Esophagus muscularis mucosa (tissue), 4 donors: ENCODE measurements at places on chromosomes 12 and 14.

DNA sequence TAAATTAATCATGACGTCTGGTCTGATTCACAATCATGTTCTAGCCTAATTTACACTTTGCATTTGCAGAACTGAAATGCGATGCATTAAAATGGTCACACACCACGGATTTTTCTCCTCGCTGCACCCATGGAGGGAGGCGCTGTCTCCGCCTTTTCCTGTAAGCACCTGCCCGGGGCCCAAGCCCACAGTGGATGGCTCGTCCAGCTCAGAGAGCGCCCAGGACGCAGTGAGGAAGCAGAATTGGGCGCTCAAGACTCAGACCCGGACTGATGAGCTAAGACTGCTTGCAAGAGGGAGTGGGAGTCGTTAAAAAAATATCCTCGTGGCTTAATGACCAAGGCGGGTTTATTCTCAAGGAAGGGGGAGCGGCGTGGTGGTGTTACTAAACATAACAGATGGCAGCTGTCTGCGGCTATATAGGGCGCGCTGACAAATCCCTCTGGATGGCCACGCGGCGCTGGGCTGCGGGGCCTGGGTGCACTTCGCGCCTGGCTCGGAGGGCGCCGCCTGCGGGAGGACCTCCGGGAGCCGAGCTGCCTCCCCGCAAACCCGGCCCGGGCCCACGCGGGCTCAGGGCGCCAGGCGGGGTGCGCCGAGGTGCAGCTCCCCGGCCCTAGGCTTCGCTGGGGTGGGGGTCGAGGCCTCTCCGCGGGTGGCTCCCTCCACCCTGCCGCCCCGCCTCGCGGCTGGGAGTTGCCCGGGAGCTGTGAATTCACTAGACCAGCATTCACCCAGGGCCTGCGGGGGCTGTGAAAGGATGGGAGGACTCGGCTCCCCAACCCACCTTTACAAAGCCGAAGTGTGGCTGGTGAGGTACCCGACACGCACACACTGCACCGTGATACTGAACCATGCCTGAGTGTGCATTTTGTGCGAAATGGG is 78.7 kb downstream of the PPM1A start:
- H3K27ac ChIP-seq = peak overlapping the region; percentile 11
- peak overlapping the region; percentile 44 for H3K4me3 ChIP-seq
- no peaks in the 10 kb centered on the region for H3K36me3 ChIP-seq
- no peaks in the 10 kb centered on the region for H3K27me3 ChIP-seq
- H3K4me1 ChIP-seq = peaks cover 22% of the 10 kb centered on the region

- no peaks in the 10 kb centered on the region for H3K27me3 ChIP-seq
- no peak within 1 kb of the TSS for H3K27ac ChIP-seq
- H3K4me1 ChIP-seq = no peaks in the 10 kb centered on the region
Observed at GRCh38 chr12:7444076-7444475, at the start of gene CD163L1. Gene CD163L1, minus strand, starts transcription at chr12:7444153. Its CDS starts 26 bp downstream, at chr12:7444127.

- H3K27me3 ChIP-seq = no peaks in the 10 kb centered on the region
- DNase-seq = no peak
- H3K4me1 ChIP-seq = peaks cover 4% of the 10 kb centered on the region
- no peaks in the 10 kb centered on the region for H3K36me3 ChIP-seq
Observed at GRCh38 chr14:70882776-70883492, 24.3 kb upstream of the PCNX1 start.

DNA sequence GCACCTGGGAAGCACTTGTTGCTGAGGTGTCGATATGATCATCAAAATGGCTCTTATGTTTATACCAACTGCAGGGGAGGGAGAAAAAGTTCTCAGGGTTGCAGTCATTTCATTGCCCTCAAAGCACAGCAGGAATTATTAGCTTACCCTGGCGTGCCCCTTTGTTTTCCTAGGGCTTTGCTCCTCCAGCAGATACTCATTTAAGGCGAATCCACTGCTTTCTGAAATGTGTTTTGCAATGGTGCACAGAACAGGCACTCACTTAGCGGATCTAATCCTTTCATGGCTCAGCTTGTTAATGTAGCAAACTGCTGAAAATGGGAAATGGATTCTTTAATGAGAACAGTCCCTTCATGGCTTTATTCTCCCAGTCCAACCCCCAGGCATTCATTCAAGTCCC is 76.7 kb downstream of the NKX2-1 start:
- no peaks in the 10 kb centered on the region for H3K4me1 ChIP-seq
- H3K27me3 ChIP-seq = no peaks in the 10 kb centered on the region
- no peak for DNase-seq
- no peak overlapping the region for H3K27ac ChIP-seq
- no peak overlapping the region for H3K4me3 ChIP-seq
- no peaks in the 10 kb centered on the region for H3K36me3 ChIP-seq

GRCh38 chr12:77102691-77103090 is 37.3 kb upstream of the E2F7 start:
- H3K4me1 ChIP-seq = no peaks in the 10 kb centered on the region
- H3K27ac ChIP-seq = no peak overlapping the region
- DNase-seq = no peak
- no peak overlapping the region for H3K4me3 ChIP-seq

DNA sequence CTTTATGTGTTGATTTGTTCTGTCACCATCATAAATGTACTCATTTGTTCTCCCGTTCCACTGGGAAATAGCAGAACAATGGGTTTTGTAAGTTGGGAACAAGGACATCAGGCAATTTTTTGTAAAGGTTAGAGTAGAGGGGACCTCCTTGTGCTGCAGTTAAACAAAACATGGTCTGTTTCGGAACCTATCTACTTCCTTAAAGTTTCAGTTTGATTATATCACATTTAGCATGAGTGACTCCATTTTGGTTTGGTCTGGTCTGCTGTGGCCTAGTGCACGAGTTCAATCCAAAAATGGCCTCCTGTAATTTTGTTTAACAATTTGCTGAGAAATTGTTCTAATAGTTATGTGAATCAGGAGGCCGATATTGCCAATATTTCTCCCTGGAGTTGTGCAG is 372.7 kb downstream of the NUAK1 start:
- H3K27ac ChIP-seq = no peak overlapping the region
- no peak overlapping the region for H3K4me3 ChIP-seq
- H3K36me3 ChIP-seq = no peaks in the 10 kb centered on the region
- peaks cover 6% of the 10 kb centered on the region for H3K4me1 ChIP-seq

DNA sequence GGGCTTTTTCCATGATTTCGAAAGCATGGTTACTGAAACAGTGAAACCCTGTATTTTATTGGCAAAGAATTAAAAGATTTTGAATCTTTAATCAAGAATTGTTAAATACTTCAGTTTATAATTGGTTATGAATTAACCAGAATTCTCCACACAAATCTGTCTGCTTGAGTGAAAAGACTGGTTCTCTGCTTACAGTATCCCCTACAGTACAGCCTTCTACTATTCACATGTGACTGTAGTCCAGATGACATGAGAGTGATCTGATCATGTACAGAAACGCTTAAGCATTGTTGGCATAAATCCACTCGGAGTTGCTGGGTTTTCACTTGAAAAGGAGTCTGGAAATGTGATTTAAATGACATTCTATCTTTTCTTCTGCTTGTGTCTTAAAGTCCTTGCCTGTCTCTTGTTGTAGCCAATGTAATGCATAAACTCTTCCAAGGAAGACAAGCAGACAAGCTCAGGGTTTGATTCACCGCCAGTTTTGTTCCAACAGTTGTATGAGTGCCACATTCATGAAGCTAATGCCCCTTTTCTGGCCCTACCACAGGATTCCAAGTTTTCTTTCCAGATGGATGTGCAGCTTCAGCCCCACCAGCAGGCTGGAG is 222.0 kb upstream of the LRIG3 start:
- no peak overlapping the region for H3K4me3 ChIP-seq
- H3K36me3 ChIP-seq = no peaks in the 10 kb centered on the region
- no peaks in the 10 kb centered on the region for H3K4me1 ChIP-seq
- H3K27me3 ChIP-seq = no peaks in the 10 kb centered on the region
- H3K27ac ChIP-seq = no peak overlapping the region
- DNase-seq = no peak

DNA sequence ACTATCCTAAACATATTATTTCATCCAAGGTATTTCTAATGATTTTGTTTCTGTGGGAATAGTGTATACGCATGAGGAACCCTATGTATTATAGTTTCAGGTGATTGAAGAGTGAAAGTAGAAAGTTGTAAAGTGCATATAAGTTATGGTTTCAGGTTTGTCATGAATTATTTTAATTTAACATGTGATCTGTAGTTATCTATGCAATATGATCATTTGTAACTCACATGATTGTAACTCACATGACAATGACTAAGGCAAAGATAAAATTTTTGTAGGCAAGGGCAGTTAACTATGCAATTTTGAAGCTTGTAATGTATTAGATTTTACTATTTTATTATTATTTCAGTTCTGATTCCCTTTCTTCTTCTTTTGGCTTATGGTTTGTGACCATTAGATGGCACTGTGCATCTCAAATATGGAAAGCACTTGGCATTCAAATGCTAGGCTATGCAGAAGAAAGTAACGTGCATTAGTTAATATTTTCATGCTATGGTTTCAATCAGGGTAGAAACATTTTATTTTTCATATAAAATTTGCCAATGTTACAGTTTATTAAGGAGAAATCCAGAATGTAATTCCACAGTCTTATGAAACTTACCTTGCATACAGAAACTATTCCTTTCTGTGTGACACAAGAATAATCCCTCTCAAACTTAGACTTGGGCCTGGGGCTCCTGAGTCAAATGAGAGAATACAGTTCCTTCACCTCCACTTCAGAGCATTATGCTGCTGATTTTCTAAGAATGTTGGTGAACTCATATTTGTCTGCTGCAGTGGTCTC is 15.8 kb upstream of the TMEM30B start:
- no peaks in the 10 kb centered on the region for H3K36me3 ChIP-seq
- H3K4me1 ChIP-seq = no peaks in the 10 kb centered on the region
- peak; percentile 4 for DNase-seq
- H3K27ac ChIP-seq = no peak overlapping the region
- H3K4me3 ChIP-seq = no peak overlapping the region
- no peaks in the 10 kb centered on the region for H3K27me3 ChIP-seq

GRCh38 chr12:14578646-14579045 is 11.0 kb upstream of the PLBD1 start:
- H3K4me3 ChIP-seq = no peak overlapping the region
- no peaks in the 10 kb centered on the region for H3K27me3 ChIP-seq
- DNase-seq = no peak
- H3K36me3 ChIP-seq = no peaks in the 10 kb centered on the region
- H3K4me1 ChIP-seq = no peaks in the 10 kb centered on the region

GRCh38 chr12:92814584-92814983 is 111.8 kb downstream of the PLEKHG7 start:
- no peak overlapping the region for H3K4me3 ChIP-seq
- no peaks in the 10 kb centered on the region for H3K4me1 ChIP-seq
- DNase-seq = no peak
- H3K27me3 ChIP-seq = no peaks in the 10 kb centered on the region
